T-helper 17 cell (primary cell): ENCODE measurements at places on chromosomes 2 and 18.
A peak's percentile ranks its signal among the peaks of the same experiment; 100 is the strongest.

GRCh38 chr18:79856119-79857007, 58.6 kb downstream of the KCNG2 start:
- no peak for DNase-seq

DNA sequence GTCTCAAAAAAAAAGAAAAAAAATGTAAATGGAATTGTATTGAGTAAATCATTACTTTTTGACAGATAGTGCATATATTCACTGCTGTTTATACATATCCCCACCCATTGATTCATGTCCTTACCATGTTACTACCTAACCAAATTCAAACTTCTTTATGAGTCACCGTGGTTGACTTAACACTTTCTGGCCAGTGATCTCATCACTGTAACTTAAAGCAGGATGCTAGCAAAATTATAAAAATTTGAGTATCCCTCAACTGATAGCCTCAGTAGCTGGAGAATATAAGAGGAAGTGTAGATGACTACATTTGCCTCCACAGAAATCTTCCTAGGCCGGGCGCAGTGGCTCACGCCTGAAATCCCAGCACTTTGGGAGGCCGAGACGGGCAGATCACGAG, 13.4 kb downstream of the CNOT9 start:
- DNase-seq = no peak

GRCh38 chr18:25075783-25076182, 276.2 kb downstream of the ZNF521 start:
- no peak for DNase-seq

GRCh38 chr2:2758793-2759367, 427.8 kb upstream of the MYT1L start:
- no peak for DNase-seq

DNA sequence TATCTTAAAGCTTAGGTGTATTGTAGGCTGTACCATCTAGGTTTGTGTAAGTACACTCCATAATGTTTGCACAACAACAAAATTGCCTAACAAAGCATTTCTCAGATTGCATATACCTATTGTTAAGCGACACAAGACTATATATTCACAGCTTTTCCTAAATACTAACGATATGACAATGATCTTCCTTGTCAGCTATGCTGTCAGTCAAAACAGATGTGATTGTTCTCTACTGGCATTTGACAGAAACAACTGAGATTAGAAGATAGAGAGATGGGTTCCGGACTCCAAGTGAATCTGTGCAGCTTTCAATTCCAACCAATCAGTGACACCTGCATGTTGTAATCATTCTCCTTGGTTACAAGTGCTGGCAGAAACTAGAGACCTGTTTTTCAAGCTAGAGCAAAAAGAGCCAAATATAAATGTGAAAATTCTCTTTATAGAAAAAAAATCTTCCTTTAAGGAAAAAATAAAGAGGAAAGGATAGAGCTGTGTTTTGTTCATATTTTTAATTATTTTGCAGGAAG, 1232.3 kb upstream of the SLC39A10 start:
- no peak for DNase-seq

- DNase-seq = no peak
These were observed 250.3 kb upstream of the EPHA4 start for GRCh38 chr2:221822416-221822815.

DNA sequence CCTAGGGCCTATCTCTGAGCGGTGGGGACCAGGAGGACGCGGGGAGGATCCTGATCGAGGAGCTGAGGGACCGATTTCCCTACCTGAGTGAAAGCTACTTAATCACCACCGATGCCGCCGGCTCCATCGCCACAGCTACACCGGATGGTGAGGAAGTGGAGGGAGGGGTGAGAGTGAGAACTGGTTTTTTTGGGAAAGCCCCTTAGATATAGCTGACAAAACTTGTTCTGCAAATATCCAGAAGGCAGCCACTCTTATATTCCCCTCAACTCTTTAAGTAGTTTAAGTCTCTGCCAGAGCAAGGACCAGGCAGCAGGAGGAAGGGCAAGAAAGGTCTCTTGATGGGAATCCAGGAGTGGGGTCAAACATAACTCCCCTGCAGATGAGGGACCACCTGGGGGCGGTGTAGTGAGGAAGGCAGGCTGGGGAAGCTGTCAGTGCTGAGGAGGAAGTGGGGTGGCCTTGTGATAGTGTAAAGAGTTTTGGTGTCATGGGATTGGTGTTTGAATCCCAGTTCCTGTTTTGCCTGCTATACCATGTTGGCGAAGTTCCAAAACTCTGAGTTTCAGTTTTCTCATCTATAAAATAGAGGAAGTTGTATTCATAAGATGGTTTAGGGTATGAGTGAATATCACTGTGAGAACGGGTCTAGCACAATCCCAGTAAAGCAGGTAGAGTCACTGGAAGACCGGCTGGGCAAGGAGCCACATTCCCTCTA, 3.4 kb downstream of the NAGK start:
- DNase-seq = peak; percentile 63

DNA sequence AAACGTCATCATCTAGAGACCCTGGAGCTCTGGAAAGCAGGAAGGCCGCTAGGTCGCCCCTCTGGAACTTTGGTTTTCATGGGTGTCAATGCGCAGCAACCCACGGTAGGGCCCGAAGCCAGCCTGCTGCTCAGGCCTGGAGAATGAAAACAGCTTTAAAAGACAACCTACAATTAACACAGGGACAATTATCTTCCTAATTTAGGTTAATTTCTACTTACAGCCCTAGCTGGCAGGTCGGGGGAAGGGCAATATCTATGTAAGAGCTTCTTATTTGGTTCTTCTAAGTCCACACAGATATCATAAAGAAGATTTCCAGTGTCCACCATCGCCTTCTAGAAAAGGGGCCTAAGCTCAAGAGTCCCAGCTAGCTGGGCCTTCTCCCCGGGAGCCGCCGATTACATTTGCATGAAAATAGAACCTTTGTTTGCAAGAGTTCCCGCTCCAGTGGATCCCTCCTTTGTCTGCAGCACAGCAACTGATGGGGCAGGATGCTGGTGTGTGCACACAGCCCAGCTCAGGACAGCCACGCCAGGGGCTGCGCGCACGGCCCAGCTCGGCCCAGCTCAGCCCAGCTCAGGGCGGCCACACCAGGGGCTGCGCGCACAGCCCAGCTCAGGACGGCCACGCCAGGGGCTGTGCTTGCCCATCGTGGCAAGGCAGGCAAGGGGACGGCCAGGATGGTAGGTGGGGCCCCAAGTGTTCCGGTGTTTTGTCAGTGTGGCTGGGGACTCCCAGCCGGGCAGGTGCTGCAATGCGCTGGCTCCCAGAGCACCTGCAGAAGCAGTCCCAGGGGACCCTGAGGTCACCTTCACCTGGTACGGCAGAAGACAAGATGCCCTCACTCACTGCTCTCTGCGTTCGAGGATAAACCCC, 109.1 kb downstream of the HDAC4 start:
- no peak for DNase-seq

DNA sequence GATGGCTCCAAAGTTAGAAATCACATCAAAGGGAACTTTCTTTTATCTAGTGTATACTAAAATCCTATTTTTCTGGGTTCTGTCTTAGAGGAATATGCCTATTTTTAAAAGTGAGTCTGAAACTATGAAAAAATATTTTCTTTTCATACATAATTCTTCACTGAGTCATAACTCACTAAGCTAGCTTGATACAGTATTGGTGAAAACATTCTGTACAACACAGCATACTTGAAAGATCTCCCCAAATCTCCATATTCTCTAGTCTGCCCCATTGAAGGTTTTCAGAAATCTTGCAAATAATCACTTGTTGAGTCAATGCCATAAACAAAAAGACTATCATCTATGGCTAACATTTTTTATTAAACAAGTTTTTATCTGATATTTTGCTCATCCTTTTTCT, 44.5 kb downstream of the COL3A1 start:
- no peak for DNase-seq

DNA sequence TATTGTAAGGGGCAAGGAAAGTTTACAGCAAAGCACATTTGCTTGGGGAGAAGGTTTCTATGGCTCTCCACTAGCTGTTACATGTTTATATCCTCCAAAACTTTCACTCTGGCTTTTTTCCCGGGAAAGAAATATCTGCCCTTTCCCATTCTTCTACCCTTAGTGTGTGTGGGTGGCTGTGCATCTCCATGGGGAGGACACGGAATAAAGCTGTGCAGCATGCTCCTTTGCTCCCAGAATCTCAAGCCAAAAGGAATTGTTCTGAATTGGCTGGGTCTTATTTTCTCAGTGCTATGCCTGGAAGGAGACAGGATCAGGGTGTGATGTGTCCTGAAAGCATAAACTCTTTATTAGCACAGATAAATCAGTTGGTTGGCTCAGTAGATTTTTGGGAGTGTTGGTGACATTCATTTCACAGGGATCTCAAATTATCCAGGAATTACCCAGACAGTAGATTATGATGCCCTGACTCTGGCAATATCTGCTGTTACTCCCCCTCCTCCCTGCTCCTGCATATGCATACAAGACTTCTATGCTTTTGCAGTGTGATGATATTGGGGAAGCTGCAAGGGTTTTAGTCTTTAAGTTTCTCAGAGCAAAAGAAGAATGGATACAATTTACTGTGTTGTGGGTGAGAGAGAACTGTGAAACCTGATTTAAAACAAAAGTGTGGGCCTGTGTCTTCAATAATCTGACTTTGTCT, 63.1 kb downstream of the PARD3B start:
- no peak for DNase-seq

DNA sequence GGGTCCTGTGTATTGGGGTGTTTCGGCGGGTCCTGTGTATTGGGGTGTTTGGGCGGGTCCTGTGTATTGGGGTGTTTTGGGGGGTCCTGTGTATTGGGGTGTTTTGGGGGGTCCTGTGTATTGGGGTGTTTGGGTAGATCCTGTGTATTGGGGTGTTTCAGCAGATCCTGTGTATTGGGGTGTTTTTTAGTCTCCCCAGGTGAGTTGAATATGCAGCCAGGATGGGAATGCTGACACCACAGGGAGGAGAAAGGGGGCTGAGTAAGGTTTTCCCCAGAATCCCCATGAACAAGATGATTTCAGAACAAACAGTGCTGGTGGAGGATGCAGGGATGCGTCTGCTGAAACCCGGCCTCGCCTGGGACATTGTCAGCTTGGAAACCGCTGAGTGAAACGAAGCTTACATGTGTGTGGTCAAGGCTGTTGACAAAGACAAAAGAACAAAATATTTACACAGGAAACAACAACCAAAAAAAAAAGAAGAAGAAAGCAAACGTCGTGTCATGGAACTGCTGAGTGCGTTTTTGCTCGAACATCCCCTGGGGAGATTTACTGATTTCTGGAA, 88.5 kb upstream of the ODC1 start:
- DNase-seq = no peak

DNA sequence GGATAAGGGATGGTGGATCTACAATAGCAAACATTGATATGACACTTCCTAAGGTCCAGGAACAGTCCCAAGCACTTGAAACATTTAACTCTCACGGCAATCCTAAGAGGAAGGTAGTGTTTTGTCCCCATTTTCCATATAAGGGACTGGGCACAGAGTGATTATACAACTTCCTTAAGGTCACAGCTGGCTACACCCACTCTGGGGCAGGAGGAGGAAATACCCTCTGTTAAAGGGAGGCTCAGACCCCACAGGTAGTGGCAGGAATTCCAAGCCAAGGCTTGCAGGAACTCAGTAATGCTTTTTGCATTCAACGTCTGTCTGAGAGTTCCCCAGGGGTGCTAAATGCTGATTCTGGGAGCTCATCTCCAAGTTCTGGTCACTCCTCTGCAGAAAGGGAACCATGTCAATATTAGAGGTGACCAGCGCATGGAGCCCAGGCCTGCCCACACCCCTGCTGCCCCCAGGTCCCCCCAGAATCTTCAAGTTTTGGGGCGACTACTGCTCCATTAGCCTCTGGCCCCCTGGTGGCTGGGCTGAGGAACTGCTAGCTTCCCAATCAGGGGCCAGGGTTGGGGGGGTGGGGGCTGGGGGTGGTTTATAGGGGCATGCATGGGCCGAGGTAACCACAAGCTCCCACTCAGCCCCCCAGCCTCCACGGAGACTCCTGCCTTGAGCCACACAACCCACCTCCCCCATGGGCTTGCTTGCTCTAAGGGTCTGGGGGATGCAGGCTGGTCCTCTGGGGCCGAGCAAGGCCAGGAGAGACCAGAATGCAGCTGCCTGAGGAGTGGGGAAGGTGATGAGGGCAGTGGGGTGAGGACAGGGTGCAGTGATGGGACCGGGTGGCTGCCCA, 11.1 kb downstream of the OBSL1 start:
- DNase-seq = no peak

DNA sequence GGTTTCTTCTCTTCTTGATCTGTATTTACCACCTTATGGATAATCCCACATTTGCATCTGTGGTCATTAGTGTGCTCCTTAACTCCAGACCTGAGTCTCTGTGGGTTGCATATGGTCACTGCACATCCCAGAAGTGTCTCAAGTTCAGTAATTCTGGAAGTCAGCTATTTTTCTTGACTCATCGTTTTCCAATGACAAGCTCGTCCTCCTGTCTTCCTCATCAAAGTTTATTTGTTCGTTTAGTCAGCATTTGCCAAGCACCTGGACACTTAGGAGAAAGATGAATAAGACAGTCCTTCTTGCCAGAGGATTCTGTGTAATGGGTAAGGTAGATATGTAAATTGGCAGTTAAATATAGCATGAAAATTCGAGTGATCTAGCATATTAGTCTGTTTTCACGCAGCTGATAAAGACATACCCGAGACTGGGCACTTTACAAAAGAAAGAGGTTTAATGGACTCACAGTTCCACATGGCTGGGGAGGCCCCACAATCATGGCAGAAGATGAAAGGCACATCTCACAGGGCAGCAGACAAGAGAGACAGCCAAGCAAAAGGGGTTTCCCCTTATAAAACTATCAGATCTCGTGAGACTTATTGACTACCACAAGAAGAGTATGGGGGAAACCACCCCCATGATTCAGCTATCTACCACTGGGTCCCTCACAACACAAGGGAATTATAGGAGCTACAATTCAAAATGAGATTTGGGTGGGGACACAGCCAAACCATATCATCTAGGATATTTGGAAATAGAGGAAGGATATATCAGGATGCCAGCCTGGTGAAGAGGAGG, 19.4 kb downstream of the FASTKD2 start:
- no peak for DNase-seq

- no peak for DNase-seq
These were observed 5.8 kb downstream of the CUL3 start for GRCh38 chr2:224579411-224579810.

- DNase-seq = no peak
These were observed 122.1 kb upstream of the FOSL2 start for GRCh38 chr2:28270456-28271152.

DNA sequence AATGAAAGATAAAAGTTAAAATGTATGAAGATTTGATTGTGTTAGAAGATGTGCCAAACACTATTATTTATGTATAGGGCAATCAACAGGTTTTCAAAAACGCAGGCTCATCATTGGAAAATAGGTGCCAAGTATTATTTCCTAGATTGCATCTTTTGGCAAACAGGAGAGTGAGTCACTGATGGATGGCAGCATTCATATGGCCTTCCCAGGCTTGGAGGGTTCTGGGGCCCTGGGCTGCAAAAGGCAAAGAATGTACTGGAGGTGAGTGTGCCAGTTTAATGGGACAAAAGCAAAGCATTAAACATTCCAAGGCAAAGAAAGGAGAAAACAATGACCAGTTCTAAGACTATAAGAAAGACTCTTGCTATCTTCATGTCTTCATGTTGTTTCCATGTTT, 379.4 kb downstream of the RIT2 start:
- DNase-seq = no peak

- DNase-seq = no peak
These were observed 67.8 kb downstream of the PSMG2 start for GRCh38 chr18:12770469-12771219.
